ENCODE measurements at places on chromosomes 1 and 21.

DNA sequence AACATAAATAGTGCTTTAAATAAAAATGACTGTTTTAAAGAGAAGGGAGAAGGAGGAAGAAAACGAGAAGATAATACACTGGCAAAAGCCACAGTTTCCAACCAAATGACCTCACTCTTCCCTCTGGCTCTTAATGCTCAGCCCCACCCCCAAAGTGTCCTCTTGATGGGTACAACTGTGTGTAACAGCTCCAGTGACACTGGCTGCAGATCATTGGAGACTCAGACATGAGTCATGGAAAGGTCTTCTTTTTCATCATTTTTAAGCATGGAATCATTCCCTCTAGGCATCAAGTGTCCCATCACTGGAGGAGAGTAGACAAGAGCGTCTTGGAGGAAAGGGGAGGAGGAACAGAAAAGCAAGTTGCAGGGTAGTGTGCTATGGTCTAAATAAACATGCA, 333.0 kb downstream of the PAPPA2 start:
- no peak for DNase-seq

- DNase-seq: no peak
These were observed 15.3 kb upstream of the KLHDC8A start for GRCh38 chr1:205371871-205372660.

DNA sequence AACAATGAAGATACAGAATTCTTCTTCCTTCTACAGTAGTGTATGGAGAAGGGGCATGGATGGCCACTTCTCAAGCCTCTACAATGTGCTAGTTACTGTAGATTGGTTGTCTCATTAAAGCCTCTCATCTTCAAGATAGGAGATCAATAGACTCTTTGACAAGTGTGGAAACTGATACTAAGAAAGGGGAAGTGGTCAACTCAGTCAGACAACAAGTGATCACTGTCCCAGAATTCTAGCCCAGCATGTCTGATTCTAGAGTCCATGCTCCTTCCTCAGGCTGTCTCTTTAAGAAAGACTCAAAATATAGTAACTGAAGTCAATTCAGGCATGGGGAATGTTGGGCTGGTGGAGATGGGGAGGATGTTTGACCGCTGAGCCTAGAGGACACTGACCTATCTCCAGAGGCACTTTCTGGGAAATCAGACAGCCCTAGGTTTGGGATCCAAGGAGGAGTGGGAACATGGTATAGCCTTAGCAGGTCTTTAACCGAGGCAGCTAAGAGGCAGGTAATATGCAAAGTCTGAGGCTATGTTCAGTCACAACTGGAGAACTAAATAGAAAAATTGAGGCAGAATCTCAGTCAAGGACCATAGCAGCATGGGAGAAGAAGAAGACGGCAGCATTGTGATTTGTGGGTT, 39.3 kb upstream of the EYA3 start:
- no peak for DNase-seq

DNA sequence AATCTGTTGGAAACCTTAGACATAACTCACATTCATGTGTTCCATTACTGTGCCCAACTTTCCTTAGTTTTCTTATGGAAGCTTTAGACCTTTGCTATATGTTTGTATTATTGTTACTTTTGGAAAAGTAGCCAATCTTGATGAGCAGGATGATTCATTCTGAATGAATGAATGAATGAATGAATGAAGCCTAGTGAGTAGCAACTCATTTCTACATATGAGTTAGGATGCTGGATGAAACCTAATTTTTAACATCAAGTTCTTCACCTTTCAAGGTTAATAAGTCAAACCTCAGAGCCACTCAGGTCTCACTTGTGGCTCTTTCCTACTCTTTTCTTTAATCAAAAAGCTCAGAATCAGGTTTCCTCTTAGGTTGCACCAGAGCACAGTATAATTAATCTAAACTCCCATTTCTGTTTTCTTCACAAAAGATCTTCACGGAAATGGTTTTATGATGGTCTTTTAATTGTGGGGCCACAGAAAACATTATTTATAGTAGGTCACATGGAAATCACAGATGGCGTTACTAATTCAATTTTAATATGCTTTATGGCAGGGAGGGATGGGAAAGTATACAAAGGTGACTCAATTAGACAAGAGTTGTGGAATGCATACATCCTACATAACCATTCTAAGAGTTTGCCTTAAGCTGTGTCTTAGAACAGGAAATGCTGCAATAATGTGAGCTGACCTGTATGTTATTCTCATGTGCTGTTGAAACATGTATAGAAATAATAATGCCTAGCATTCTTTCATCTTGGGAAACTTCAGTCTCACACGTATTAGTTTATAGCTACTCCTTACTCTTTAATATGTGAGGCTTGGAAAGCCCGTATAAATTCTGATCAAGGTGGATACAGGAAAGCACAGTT, 4.5 kb upstream of the DDX59 start:
- no peak for DNase-seq

GRCh38 chr1:162381941-162382750, 618 bp downstream of the C1orf226 start:
- no peak for DNase-seq

DNA sequence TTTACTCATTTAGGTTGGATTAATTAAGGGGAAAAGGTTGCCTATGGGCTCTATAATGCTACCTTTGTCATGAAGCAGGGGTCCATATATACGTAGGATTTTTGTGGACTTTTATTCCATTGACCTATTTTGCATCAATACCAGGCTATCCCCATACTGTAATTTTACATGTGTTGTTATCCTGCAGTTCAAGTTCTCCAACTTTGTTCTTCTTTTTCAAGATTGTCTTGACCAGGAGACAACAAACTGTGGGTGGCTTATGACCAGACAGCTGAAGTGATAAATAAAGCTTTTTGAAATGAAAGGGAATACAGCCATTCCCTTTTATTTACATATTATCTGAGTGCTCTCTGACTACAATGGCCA, 345.7 kb downstream of the BARHL2 start:
- no peak for DNase-seq

DNA sequence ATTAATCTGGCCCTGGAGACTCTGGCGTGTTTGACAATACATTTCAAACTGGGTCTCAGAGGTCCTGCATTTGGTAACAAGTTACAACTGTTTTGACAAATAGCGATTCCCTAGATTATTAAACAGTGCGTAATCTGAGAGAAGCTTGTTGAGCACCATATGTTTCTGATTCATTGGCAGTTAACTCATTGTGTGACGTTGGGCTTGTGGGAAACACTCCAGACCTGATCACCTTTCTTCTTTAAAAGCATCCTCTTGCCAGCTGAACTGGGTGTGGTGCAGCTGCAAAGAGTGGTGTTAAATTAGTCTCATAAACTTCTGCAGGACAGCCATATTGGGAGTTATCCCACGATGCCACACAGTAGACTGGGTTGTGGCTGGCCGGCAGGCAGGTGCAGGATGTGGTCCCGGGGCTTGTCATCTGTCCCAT, 82.7 kb downstream of the CDC7 start:
- no peak for DNase-seq

GRCh38 chr1:232377494-232377770, 252.5 kb downstream of the SIPA1L2 start:
- DNase-seq: no peak

DNA sequence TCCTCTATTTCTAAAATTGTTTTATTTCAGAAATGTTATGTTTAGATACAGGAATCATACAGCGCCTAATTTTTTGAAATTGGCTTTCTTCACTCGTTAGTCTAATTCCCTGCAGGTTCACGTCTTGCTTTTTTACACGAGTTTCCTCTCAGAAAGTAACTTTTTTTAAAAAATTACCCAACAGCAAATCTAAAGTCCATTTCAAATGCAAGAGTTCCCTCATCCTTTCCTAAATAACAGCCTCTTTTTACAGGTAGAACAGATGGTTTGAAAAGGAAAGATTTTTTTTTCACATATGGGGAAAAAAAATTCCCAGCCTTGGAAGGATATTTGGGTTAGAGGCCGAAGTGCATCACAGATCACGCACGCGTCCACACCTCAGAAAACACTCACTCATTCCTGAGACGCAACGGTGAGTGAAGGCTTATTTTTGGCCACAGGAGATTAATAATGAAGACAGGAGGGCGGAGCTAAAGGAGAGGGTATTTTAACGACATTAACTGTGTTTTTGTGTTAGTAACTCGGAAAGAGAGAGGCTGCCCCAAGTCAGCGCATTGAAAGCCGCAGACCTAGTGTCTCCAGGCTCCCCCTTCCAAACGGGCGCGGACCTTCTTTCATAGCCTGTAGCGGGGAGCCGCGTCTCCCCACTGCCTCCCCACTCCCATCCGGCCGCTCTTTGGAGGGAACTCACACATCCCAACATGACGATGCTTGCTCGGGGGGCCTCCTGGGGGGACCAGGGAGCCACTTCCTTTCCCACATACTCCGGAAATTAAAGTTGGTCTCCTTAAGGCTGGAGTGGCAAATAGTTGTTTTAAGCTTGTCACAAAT, 969 bp upstream of the RIPK4 start:
- DNase-seq: no peak

DNA sequence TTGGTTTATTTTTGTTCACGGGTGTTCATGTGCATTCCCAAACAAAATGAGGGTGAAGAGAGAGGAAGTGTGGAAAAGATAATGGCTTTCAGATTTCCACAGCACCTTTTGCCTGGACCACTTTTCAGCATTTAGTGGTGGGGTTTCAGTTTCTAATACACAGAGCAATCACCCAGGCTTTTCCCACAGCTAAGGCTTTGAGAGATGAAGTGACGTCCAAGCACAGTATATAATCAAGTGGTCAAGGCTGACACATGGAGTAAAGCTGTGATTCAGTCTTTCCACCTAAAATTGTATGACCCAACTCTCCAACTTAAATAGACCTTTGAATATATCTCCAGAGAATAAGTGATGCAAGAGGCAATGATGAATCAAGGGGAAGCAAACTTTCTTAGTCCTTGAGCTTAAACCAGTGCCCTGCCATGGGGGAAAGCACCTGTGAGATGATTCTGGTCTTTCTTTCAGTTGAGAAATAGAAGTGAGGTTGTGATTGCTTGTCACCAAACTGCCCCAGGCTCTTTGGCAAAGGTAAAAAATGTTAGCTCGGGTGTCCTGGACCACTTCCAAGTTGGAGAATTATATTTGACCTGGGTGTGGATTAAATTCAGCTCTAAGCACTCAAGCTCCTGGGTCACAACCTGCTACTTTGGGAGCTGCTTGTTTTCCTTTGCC, 2.4 kb upstream of the PIK3R3 start:
- DNase-seq: no peak

DNA sequence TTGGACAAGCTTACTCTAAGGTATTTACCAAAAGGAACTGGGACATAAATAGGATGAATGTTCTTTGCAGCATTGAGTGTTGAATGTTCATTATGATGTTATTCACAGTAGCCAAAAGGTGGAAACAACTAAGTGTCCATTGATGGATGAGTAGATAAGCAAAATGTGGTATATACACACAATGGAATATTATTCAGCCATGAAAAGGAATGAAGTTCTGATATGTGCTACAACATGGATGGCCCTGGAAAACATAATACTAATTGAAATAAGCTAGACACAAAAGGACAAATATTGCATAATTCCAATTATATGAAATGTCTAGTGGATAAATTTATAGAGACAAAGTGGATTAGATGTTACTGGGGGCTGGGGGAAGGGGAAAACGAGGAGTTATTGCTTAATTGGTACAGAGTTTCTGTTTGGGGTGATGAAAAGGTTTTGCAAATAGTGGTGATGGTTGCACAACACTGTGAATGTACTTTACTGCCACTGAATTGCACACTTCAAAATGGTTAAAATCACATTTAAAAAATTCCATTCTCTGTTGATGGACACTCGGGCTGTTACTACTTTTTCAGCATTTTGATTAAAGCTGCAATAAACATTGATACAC, 2.9 kb downstream of the MTARC1 start:
- no peak for DNase-seq

GRCh38 chr1:32719681-32720275, 17.2 kb upstream of the SYNC start:
- no peak for DNase-seq

GRCh38 chr1:167304165-167304564, 83.5 kb downstream of the POU2F1 start:
- DNase-seq: no peak

- DNase-seq: no peak
These were observed 57.5 kb downstream of the GLIS1 start for GRCh38 chr1:53681351-53681976.

- DNase-seq: no peak
These were observed 37.1 kb downstream of the PRRX1 start for GRCh38 chr1:170700842-170701615.

GRCh38 chr1:4033129-4033676, 133.1 kb upstream of the C1orf174 start:
- DNase-seq: no peak

GRCh38 chr1:178461104-178461503, 35.7 kb downstream of the CLEC20A start:
- DNase-seq: no peak

- DNase-seq: no peak
These were observed 602 bp downstream of the KIAA0319L start for GRCh38 chr1:35556484-35557117.

DNA sequence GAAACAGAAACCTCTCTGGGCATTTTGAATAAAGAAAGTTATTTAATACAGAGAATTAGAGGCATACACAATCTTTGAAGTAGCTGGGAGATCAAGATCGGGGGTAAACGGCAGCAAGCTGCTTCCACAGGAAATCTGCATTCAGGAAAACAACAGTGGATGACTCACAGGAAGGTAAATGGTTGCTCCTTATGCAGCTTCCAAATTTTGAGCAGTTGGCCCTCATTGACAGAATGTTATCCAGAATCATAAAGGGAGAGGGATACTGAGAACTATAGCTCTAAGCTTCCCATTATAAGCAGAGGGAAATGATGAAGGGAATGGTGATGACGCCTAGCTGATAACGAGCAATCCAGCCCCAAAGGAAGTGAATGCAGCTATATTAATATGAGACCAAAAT, 28.6 kb downstream of the ZMYND12 start:
- DNase-seq: no peak

GRCh38 chr1:208219659-208220282, 24.4 kb downstream of the PLXNA2 start:
- DNase-seq: no peak

DNA sequence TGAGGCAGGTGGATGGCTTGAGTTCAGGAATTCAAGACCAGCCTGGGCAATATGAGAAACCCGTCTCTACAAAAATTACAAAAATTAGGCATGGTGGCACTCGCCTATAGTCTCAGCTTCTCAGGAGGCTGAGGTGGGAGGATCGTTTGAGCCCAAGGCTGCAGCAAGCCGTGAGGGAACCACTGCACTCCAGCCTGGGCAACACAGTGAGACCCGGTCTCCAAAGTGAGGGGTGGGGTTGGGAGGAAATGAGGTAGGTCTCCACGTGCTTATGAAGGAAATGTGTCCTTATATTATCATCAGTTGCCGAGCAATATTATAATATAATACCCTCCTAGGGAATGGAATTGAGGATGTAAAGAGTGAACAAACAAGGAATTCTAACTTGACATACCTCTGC, 2.7 kb downstream of the TMEM50B start:
- DNase-seq: no peak

DNA sequence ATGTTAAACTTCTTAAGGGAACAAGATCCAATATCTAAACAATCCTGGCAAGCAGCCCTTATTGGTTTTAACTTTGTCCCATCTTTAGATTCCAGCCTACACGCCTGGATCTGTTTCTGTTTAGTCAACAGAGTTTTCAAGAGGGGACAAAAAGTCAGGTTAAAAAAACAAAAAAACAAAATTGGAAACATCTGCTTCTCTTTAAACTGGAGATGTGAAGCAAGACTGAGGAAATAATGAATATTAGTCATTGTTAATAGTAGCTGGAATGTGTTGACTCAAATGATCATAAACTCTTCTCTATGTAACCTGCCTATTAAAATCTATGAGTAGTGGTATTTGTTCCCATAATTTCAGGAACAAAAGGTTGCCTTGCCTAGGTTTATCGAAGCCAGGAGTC, 55.0 kb downstream of the NID1 start:
- no peak for DNase-seq

Measured in stimulated activated CD4-positive, alpha-beta T cell treated with anti-CD3 and anti-CD28 coated beads, Interleukin-1b, Interleukin-23, amount 100 ng/mL, for 1 hour (primary cell).